Left lung (tissue), 14 donors: ENCODE measurements at places on chromosomes 3 and 15.

DNA sequence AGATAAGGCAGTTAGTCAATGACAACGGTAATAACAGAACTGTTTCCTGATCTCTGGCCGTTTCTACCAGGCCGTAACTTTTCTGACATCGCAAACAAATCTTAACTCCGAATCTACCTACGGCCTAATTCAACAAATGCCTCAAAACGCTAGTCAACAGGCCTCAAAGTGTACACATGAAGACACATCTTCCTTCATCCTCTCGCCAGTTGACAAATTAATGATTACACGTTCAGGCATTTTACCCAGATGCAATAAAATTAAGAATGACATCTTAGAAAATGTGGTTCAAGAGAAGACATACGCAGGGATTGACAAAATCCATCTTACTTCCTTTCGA lies 1.5 kb downstream of the SFMBT1 start:
- H3K4me1 ChIP-seq, result peaks cover 2% of the 10 kb centered on the region
- H3K27me3 ChIP-seq, result no peaks in the 10 kb centered on the region
- H3K27ac ChIP-seq, result peak overlapping the region; percentile 81
- peak overlapping the region; percentile 62 for H3K4me3 ChIP-seq
- no peak for DNase-seq

DNA sequence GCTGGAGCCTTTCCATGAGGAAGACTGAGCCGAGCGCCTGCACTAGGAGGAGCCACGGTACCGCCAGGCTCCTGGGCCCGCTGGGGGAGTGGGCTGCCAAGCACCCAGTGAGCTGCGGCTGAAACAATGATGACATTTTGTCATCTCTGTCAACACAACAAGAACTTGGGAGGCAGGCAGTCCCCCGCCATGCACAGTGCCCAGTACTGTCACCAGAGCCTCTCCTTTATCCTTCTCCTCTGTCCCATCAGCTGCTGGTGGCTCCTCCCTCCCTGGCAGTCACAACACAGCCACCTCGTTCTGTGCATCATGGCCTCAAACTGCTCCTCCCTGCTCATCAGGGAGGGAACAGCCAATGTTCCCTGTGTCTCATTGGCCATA lies 34.0 kb upstream of the PCSK6 start:
- DNase-seq, result no peak
- no peak overlapping the region for H3K4me3 ChIP-seq
- H3K4me1 ChIP-seq, result peaks cover 11% of the 10 kb centered on the region
- H3K36me3 ChIP-seq, result no peaks in the 10 kb centered on the region

- no peak overlapping the region for H3K27ac ChIP-seq
- DNase-seq, result peak; percentile 30
- H3K27me3 ChIP-seq, result no peaks in the 10 kb centered on the region
- H3K36me3 ChIP-seq, result no peaks in the 10 kb centered on the region
- H3K4me1 ChIP-seq, result no peaks in the 10 kb centered on the region
- no peak overlapping the region for H3K4me3 ChIP-seq
Observed at GRCh38 chr3:126552688-126553283, 5.9 kb downstream of the C3orf22 start.

DNA sequence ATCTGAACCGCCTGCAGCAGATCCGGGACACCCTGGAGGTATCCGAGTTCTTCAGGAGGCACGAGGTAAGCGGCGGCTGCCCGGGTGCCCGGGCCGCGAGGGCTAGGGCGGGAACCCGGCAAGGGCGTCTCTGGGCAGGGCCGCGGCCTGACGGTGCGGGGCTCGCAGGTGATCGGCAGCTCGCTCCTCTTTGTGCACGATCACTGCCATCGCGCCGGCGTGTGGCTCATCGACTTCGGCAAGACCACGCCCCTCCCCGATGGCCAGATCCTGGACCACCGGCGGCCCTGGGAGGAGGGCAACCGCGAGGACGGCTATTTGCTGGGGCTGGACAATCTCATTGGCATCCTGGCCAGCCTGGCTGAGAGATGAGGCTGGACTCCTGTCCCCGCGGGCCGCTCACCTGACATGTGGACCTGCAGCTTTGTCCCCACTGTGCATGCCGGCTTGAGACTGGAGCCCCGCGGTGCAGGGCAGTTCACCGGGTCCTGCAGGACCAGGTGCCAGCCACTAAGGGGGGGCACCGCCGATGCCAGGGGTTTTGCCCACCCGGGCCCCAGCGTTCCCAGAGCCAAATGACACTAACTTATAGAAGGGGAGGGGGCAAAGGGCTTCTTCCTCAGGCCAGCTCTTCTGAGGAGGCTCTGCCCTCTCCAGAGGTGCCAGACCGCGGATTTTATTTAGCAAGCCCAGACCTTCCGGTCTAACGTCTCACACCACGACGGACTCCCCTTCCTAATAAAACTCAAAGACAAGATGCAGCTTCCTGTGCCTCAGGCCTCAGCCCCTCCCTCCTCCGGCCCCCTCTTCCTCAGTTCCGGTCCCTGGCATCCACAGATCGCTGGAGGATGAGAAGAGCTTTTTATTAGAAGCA lies 9.4 kb downstream of the ITPKA start:
- no peak for DNase-seq
- H3K36me3 ChIP-seq, result no peaks in the 10 kb centered on the region
- no peak overlapping the region for H3K27ac ChIP-seq
- H3K27me3 ChIP-seq, result peaks cover 37% of the 10 kb centered on the region
- peaks cover 28% of the 10 kb centered on the region for H3K4me1 ChIP-seq

GRCh38 chr15:99385005-99385669 lies 133.9 kb downstream of the LRRC28 start:
- no peak overlapping the region for H3K4me3 ChIP-seq
- no peaks in the 10 kb centered on the region for H3K27me3 ChIP-seq

GRCh38 chr3:129794311-129795185 lies 99.0 kb downstream of the TMCC1 start:
- H3K27me3 ChIP-seq, result no peaks in the 10 kb centered on the region
- peaks cover 33% of the 10 kb centered on the region for H3K4me1 ChIP-seq
- peak overlapping the region; percentile 20 for H3K4me3 ChIP-seq
- H3K36me3 ChIP-seq, result no peaks in the 10 kb centered on the region
- peak; percentile 87 for DNase-seq
- H3K27ac ChIP-seq, result peak overlapping the region; percentile 79

- H3K27me3 ChIP-seq, result no peaks in the 10 kb centered on the region
- H3K36me3 ChIP-seq, result no peaks in the 10 kb centered on the region
- DNase-seq, result no peak
- H3K4me3 ChIP-seq, result no peak overlapping the region
- no peak overlapping the region for H3K27ac ChIP-seq
Observed at GRCh38 chr15:62732078-62732477, 310.5 kb upstream of the TPM1 start.

GRCh38 chr15:38145651-38146111 lies 107.0 kb upstream of the SPRED1 start:
- no peak overlapping the region for H3K27ac ChIP-seq
- no peak for DNase-seq
- no peaks in the 10 kb centered on the region for H3K36me3 ChIP-seq
- no peak overlapping the region for H3K4me3 ChIP-seq
- no peaks in the 10 kb centered on the region for H3K4me1 ChIP-seq
- H3K27me3 ChIP-seq, result no peaks in the 10 kb centered on the region

- H3K36me3 ChIP-seq, result no peaks in the 10 kb centered on the region
- no peak overlapping the region for H3K27ac ChIP-seq
- H3K27me3 ChIP-seq, result no peaks in the 10 kb centered on the region
- H3K4me1 ChIP-seq, result peaks cover 17% of the 10 kb centered on the region
- no peak for DNase-seq
Observed at GRCh38 chr3:32868719-32869512, 51.1 kb downstream of the TRIM71 start.

- H3K4me1 ChIP-seq, result peaks cover 17% of the 10 kb centered on the region
- H3K27ac ChIP-seq, result no peak overlapping the region
- no peak for DNase-seq
- no peaks in the 10 kb centered on the region for H3K36me3 ChIP-seq
Observed at GRCh38 chr3:183430325-183430957, 2.0 kb upstream of the MCF2L2 start.

DNA sequence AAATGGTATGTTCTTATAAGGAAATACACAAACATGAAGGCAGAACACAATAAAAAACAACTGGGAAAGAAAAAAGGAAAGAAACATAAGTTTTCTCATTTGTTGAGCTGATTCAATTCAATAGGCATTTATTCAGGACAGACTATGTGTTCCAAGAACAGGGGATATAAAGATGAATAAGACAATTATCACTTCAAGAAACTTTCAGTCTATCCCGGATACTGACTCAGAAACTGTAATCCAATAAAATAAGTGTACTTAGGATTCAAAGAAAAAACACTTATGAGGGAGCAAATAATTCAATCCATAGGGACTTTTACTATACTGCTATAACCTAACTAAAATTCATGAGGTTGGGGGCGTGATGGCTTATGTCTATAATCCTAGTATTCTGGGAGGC lies 3.5 kb upstream of the POPDC2 start:
- H3K4me1 ChIP-seq, result peaks cover 16% of the 10 kb centered on the region
- H3K27me3 ChIP-seq, result no peaks in the 10 kb centered on the region
- no peak overlapping the region for H3K27ac ChIP-seq
- H3K36me3 ChIP-seq, result no peaks in the 10 kb centered on the region

GRCh38 chr15:65189102-65189740 lies 4.1 kb upstream of the CLPX start:
- H3K27ac ChIP-seq, result no peak overlapping the region
- H3K36me3 ChIP-seq, result no peaks in the 10 kb centered on the region
- peak; percentile 62 for DNase-seq
- no peaks in the 10 kb centered on the region for H3K27me3 ChIP-seq

DNA sequence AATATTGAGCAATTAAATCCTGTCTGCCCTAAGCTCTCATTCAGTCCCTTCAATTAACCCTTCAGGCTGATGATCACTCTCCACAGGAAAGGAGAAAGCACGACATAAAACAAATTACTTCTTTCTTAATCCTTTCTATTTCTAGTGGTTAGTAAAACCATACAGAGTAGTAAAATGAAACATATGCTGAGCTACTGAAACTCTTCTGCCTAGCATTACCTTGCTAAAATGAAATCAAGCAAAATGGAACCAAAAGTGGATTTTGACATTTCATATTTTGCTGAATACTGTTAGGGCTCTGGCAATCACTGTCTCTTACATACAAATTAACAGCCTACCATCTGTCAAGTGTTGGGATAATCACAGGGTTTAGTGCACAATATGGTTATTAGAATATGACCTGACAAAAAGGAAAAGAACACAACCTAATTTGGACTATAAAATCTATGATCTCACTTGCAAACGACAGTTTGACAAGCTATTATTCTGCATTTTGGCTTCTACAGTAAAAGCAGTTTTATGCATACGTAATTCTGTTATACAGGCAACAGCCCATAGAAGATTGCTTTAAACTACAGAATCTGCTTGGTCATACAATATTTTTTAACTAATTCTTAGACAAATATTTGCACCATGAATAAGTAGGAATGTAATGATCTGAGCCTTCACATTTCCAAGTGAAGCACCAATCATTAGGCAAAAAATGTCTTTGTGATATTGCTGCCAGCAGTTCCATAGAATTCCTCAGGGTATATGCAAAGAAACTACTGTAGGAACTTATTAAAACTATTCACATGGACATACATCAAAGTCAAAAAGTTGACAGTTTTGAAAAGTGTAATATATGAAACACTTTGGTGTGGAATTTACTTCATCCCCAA lies 105.0 kb downstream of the FHIT start:
- H3K27me3 ChIP-seq, result no peaks in the 10 kb centered on the region
- H3K27ac ChIP-seq, result no peak overlapping the region
- no peak for DNase-seq
- no peaks in the 10 kb centered on the region for H3K36me3 ChIP-seq
- no peak overlapping the region for H3K4me3 ChIP-seq

- no peaks in the 10 kb centered on the region for H3K36me3 ChIP-seq
- no peak overlapping the region for H3K4me3 ChIP-seq
- H3K4me1 ChIP-seq, result no peaks in the 10 kb centered on the region
- no peaks in the 10 kb centered on the region for H3K27me3 ChIP-seq
- no peak overlapping the region for H3K27ac ChIP-seq
Observed at GRCh38 chr3:142930463-142930862, 33.0 kb downstream of the PAQR9 start.

DNA sequence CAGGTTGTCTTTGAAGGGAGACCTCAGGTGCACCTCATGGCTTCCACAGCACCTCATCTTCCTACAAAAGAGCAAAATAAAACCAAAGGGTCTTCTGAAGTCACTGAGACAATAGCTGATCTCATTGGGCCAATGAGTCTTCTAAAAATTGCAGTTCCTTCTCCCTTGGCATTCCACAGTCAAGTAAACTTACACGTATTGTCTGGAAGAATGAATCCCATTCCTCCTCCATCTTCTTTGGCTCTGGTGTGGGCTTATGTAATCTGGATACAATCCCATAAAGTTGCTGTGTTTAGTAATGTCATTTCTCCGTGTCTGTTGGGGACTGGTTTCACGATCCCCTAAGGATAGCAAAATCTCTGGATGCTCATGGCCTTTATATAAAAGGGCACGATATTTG lies 85.5 kb upstream of the CGNL1 start:
- no peak for DNase-seq
- peaks cover 25% of the 10 kb centered on the region for H3K36me3 ChIP-seq

- H3K4me1 ChIP-seq, result no peaks in the 10 kb centered on the region
- no peak overlapping the region for H3K4me3 ChIP-seq
- H3K27ac ChIP-seq, result no peak overlapping the region
- H3K27me3 ChIP-seq, result no peaks in the 10 kb centered on the region
- peak; percentile 53 for DNase-seq
- H3K36me3 ChIP-seq, result no peaks in the 10 kb centered on the region
Observed at GRCh38 chr3:89364314-89364713, 256.9 kb downstream of the EPHA3 start.

DNA sequence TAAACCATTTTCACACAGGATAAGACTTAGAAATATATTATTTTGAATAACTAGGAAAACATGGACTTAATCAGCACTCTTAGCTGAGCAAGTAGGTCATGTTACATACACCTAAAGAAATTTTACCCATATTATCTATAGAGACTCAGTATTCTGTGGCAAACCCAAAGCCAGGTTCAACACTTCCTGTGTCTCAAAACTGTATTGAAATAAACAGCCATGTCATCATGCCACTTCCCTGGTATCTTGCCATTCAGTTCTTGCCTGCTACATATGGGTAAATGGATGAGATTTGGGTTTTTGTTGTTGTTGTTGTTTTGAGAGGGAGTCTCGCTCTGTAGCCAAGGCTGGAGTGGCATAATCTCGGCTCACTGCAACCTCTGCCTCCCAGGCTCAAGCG lies 141.5 kb upstream of the PLXND1 start:
- no peak for DNase-seq
- H3K36me3 ChIP-seq, result no peaks in the 10 kb centered on the region
- no peak overlapping the region for H3K4me3 ChIP-seq
- H3K27ac ChIP-seq, result no peak overlapping the region
- H3K27me3 ChIP-seq, result no peaks in the 10 kb centered on the region

- H3K4me3 ChIP-seq, result no peak overlapping the region
- H3K27ac ChIP-seq, result no peak overlapping the region
- peaks cover 74% of the 10 kb centered on the region for H3K36me3 ChIP-seq
- peaks cover 24% of the 10 kb centered on the region for H3K4me1 ChIP-seq
- no peak for DNase-seq
Observed at GRCh38 chr3:170164717-170165116, 16.8 kb downstream of the PHC3 start.
